CD4-positive, alpha-beta T cell treated with Interferon gamma for 1 hour (primary cell): ENCODE measurements at places on chromosomes 7 and 10.

GRCh38 chr7:114623146-114623545, 208.5 kb downstream of the FOXP2 start:
- no peak for DNase-seq

GRCh38 chr7:34748728-34749089, 90.7 kb downstream of the NPSR1 start:
- DNase-seq: no peak

DNA sequence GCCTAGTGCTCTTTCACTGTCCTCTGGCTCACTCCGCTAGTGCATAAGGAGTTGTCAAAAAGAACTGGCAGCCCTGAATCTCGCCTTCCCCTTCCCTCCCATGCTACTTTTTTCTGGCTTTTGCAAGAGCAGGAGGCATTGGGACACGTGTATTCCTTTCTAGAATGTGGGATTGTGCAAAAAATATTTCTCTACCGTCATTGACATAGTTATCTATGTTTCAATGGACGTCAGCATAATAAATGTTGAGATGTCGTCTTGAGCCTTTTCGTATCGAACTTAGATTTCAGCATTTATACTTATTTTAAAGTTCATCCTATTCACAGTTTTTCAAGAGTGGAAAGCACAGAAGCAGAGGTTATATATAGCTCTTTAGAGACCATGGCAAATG, 727 bp downstream of the ING3 start:
- DNase-seq: no peak

- DNase-seq: no peak
These were observed 104.2 kb upstream of the VWC2 start for GRCh38 chr7:49669285-49669684.

DNA sequence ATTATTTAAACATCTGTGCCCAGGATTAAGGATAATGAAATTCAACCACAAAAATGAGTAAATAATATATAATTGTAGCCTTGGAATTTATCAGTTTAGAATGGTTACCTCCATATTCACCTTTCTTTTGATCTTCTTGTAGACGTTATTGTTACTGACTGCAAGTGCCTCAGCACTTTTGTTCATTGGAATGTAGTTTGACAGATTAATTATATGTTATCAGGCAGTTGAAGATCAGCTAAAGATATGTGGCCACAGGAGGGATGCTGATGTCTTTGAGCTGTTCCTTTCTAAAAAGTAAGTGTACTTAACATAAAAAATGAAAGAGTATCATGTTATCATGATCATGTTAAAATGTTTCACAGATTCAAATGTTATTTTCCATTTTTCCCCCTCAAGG, 5.6 kb downstream of the LRRC72 start:
- DNase-seq: no peak

- no peak for DNase-seq
These were observed 19.8 kb upstream of the PRRT4 start for GRCh38 chr7:128381161-128381821.

GRCh38 chr7:138493535-138493934, 33.5 kb downstream of the TRIM24 start:
- no peak for DNase-seq

- no peak for DNase-seq
These were observed 52.5 kb downstream of the PROSER2 start for GRCh38 chr10:11875494-11876281.

DNA sequence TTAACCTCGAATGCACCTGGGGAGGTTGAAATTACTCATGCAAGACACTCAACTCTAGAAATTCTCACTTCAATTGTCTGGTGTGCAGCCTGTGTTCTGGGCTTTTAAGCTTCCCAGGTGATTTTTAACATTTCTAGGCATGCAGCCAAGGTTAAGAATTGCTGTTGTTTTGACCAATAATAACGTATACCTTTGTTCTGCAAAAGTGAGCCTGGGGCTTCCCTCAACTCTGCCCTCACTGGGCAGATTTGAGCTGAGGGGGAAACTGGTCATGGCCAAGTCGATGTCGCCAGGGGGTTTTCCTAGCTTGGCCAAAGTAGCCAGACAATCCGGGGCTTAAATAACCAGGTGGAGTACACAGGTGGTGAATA, 568 bp downstream of the PRSS2 start:
- DNase-seq: no peak

GRCh38 chr10:3485057-3485686, 299.8 kb downstream of the KLF6 start:
- DNase-seq: peak; percentile 65

DNA sequence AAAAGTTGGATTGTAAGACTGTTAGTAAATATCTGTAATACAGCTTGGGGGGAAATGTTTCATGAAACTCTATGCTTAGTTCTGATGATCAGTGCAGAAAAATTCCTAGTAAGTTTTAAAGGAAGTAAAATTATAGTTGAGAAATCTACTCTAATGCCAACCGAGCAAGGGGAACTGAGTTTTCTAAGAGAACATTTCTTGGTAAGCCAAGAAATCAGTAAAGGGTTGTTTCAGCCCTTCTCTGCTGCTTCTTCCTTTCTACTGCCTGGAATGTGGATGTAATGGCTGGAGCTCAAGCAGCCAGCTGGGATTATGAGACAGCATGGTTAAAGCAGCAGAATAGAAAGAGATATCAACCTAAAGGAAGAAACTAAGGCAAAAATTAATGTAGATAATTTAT, 15.9 kb upstream of the AKR1B1 start:
- DNase-seq: no peak

DNA sequence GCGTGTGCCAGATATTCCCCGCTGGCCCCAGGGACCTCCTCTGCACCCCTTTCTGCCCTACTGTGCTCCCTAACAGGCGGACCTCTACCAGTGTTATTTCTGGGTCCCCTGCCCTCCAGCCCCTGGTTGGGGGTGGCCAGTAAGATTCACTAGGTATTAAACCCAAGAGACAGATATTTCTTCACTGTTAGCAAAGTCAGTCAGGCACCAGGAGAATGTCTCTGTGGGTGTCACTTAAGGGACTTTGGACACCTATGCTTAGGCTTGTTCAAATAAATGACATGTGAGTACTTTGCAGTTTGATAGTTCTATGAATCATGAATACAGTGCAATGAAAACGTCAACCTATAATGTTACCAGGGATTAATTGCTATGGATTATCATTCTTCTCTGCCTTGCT, 234.3 kb upstream of the IGFBP3 start:
- no peak for DNase-seq

DNA sequence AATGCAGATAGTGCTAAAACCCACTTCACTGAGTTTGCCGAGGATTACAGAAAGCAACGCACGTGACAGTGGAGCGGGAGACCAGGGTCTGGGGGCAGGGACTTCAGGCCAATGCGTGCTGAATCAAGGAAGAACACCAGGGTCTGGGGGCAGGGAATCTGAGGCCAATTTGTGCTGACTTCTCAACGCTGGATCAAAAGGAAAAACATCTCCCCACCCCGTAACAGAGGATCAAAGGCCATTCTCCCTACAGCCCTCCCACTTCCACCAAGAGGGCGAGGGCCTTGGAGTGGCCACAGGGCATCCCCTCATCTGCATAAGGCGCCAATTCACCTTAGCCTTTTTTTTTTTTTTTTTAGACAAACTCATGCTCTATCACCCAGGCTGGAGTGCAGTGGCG, 22.3 kb upstream of the BNIP3 start:
- no peak for DNase-seq

DNA sequence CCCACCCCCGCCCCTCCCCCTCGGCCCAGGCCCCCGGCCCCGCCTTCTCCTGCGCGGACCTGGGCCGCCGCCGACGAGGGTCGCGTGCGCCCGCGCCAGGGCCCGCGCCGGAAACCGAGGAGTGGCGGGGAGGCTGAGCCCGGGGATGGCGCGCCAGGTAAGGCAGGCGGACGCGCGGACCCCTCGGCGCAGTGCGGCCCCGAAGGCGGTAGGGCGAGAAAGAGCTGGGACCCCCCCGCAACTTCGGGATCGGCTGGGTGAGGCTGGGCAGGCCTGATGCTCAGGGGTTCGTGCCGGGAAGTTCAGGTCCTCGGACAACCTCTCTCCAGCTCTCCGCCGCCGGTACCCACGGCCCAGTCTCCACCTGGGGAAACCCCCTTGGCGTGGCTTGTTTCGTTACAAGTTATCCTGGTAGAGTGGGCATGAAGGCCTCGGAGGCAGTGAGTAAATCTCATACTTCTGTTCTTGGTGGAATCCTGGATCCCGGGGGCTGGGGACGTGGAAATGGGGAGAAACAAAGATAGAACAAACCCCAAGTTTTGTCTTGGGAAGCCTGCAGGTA, 58.4 kb downstream of the ZNF467 start:
- peak; percentile 42 for DNase-seq

DNA sequence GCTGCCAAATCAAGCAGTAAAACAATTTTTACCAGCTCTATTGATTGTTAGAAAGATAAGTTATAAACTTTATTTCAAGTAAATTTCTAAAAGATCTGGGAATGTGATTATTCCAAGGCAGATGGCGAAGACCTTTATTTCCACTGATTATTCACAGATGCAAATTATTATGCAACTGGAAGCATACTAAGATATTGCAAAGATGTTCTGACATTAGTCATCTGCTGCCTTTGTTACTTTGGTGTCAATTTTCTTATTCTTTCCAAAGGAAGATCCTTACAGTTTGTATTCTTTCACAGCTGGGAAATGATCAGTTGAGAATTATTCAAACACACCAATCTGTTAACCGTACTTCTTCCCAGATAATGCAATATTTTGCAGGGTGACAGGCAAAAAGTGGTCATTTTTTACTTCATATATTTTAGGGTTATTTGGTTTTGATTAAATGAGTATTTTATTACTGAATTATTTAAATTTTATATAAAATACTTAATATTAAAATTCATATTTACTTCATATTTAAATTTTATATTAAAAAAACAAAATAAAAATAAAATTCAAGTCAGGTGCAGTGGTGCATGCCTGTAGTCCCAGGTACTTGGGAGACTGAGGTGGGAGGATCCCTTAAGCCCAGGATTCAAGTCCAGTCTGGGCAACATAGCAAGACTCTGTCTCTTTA, 171.3 kb downstream of the FZD1 start:
- DNase-seq: no peak

DNA sequence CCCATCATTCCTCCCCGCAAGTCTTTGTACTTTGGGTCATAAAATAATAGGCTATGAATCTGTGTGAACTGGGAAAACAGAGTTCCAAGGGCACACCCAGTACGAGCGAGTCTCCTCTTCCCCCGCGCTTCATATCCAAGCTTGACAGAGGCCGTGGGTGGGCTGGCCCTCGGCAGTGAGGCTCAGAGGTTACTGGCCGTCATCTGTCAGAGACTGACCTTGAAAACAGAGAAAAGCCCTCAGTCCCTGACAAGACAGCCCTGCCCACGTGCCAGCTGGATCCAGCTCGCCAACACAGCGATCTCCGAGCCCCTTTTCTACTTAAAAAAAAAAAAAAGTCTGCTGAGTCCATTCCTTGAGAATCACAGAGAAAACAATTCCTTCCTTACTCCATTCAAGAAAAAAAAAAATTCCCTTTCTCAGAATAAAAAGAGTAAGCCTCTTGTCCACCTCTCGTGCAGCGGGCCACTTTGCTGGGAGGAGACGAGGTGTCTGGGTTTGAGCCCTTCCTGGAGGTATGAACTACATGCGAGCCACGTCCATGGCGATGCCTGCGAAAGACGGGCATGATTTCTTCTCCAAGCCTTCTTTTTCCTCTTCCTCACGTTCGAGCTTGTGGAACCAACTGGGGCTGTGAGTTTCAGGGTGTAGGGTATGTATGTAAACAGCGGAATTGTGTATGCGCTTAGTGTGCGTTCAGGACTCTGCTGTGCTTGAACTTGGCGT, 744 bp upstream of the BICC1 start:
- DNase-seq: no peak

GRCh38 chr10:133307776-133308420, 774 bp downstream of the TUBGCP2 start:
- DNase-seq: peak; percentile 85

- peak; percentile 3 for DNase-seq
These were observed 36.0 kb downstream of the R3HCC1L start for GRCh38 chr10:98170249-98171117.

- DNase-seq: no peak
These were observed 58.3 kb upstream of the SHH start for GRCh38 chr7:155870334-155871180.

- no peak for DNase-seq
These were observed 151.5 kb upstream of the AGR3 start for GRCh38 chr7:17033245-17033644.

- no peak for DNase-seq
These were observed 4.0 kb downstream of the BAMBI start for GRCh38 chr10:28681291-28681763.

- no peak for DNase-seq
These were observed 20.2 kb downstream of the ADIRF start for GRCh38 chr10:86988520-86988919.
